ENCODE measurements at places on chromosomes 6 and 20.

GRCh38 chr6:121932076-121932991 is 467.1 kb upstream of the HSF2 start:
- no peak for DNase-seq

- no peak for DNase-seq
Observed at GRCh38 chr6:75282706-75283105, 1.9 kb downstream of the TMEM30A start.

DNA sequence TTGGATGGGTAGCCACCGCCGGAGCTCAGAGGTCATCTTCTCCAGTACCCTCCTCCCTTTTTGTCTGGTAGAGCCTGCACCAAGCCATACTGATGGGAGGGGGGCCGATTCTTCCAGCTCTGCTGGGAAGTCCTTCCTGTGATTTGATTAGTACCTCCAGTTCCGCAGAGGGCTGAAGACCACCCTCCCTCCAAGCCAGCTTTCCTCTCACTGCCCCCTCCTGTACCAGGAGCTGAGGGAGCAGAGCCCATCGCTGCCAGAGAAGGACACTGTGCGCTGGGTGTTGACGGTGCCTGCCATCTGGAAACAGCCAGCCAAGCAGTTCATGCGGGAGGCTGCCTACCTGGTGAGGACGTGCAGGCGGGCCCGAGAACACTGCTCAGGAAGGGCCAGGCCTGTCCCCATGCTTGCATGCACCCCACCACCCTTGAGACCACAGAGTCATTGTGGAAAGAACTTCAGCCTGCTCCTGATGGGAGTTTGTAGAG is 13.2 kb downstream of the HSPA12B start:
- DNase-seq = no peak

- DNase-seq = no peak
Observed at GRCh38 chr20:56788041-56788670, 159.1 kb downstream of the TFAP2C start.

DNA sequence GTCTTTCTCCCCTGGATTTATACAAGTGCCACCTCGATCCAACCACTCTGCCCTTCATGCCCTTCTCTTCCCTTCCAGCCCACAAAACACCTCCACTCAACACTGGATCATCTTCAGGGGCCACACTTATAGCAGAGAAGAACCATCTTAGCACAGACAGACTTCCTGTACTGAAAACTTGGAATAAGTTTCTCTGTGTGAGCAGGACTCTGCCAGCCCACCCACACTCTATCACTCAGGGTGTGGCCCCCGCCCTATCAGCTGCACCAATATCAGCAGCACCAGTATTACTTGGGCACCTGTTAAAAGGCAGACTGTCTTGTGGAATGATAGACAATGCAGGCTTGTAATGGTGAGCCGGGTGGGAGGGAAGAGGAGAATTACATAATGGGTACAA is 86.7 kb downstream of the SCML4 start:
- DNase-seq = no peak

GRCh38 chr20:17963114-17963897 is 5.3 kb downstream of the SNX5 start:
- DNase-seq = no peak

GRCh38 chr6:148747145-148747470 is 278 bp downstream of the UST start:
- peak; percentile 35 for DNase-seq

DNA sequence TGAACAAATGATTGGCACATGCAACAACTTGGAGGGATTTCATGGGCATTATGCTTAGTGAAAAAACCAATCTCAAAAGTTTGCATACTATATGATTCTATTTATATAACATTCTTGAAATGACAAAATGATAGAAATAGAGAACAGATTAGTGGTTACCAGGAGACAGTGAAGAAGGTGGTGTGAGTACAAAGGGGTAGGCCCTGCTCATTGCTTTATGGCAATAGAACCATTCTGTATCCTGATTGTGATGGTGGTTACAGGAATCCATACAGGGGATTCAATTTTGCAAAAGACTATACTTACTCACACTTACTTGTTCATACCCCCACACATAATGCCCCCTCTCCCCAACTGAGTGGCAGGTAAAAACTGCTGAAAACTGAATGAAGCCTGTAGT is 30.2 kb upstream of the LAMA4 start:
- no peak for DNase-seq

DNA sequence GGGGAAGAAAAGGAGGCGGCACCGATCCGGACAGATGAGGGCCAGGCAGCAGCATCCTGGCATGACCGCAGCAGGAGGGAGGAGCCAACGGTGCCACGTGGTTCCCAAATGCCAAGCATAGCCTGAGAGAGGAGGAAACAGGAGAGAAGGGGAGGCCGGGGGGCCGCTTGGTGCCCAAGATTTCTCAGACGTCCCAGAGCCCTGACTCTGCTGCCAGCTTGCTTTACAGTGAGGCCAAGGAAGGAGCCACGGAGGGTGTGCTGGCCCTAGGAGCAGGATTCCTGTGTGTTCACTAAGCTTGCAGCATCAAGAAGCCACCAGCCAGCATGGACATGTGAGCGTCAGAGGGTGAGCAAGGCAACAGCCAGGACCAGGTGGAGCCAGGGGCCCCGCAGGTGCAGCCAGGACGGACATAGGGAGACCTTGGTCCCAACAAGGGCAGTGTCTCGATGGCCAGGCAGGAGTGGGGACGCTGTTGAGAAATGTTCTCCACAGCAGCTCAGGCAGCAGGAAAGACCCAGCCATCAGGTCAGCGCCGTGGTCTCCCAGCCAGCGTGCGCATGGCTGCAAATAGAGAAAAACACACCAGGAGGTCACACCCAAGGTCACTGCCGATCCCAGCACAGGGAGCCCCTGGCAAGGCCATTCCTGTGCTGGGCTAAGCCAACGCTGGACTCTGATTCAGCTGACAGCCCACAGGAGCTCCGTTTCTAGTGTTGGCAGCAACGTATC is 143.7 kb downstream of the DLL1 start:
- peak; percentile 15 for DNase-seq

DNA sequence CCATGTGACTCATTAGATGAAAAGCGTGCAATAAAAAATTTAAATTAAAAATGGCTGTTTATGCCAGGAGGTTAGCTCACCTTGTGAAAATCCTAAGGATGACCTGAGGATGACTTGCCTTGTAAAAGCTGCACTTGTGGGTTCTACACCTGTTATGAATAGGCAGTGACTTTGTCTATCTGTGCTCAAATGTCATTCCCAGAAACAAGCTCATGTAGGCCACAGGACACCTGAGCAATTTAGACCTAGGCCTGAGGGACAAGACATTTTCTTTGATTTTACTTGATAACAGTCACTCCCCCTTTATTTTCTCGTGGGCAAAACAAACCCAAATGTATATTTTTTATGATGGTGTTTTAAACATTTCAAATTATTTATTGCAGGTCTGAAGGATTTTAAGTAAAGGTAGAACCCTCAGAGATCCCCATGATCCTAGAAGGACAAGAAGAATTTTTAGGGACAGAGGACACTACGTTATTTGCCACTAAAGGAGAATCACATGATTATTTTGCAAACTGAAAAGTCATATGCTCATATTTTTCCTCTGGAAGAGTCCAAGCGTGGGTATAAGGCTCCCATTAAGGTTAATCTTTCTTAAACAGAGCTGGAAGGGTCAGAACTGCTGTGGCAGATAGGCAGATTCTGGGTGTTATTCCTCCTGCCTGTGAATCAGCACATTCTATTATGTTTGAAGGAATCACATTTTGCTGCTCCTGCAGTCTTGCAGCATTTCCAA is 277.5 kb upstream of the MAN1A1 start:
- DNase-seq = no peak

DNA sequence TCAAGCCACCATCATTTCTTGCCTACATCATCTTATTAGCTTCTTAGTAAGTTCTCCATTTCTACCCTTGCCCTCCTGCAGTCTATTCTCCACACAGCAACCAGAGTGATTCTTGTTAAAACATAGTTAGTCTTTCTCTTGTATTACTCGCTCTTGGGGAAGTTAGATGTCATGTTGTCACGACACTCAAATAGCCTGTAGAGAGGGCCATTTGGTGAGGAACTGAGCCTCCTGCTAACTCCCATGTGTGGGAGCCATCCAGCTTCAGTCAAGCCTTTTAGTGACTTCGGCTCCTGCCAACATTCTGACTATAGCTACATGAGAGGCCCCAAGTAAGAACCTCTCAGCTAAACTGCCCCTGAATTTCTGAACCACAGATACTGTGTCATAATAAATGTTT is 395.4 kb downstream of the CDC5L start:
- no peak for DNase-seq

DNA sequence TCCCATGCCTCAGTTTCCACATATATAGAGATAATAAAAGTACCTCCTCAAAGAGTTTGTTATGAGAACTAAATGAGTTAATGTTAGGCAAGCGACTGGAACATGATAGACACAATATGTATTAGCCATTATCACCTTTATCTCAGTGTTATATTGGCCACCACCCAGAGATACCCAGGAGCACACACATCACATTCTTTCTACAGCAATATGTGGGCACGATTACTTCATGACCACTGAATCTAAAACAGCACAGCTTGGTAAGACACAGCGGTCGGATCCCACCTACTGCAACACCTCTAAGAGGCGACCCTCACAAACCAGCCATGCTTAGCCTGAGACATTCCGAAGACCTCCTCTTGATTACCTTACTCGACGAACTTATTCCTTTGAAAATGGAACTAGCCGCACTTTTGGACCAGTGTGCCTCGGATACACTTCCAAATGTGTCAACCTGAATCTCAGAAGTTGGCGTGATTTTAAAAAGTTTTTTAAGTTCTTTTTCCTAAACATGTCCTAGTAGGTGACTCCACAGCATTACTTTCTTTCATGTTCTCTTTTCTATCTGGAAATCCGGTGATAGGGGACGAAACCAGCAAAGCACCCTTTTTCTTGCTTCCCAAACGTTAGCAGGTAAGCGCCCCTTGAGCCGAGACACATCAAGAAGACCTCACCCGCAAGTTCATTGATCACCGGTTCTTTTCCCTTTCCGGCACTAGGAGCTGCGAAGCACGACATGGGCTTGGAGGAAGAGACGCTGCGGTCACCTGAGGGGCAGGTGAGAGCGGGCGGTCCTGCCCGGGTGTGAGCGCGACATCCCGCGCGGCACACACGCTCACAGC is 923 bp downstream of the GMDS start:
- DNase-seq = no peak

DNA sequence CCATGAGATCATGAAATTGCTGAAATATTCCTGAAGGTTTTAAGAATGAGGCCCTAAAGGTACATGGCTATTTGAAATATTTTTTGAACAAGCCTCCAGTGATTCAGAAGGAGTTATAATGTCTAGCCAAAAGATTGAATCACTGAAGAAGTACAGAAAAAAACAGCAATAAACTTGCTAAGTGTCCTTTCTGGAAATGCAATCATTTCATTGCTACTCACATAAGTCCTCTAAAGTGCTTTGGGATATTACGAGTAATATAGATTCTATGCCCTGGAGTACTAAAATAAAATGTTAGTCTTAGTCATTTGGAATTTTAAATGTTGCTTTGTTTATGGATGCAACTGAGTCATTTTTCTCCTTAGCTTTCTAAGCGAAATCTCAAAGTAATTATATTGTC is 32.7 kb downstream of the CENPW start:
- no peak for DNase-seq

DNA sequence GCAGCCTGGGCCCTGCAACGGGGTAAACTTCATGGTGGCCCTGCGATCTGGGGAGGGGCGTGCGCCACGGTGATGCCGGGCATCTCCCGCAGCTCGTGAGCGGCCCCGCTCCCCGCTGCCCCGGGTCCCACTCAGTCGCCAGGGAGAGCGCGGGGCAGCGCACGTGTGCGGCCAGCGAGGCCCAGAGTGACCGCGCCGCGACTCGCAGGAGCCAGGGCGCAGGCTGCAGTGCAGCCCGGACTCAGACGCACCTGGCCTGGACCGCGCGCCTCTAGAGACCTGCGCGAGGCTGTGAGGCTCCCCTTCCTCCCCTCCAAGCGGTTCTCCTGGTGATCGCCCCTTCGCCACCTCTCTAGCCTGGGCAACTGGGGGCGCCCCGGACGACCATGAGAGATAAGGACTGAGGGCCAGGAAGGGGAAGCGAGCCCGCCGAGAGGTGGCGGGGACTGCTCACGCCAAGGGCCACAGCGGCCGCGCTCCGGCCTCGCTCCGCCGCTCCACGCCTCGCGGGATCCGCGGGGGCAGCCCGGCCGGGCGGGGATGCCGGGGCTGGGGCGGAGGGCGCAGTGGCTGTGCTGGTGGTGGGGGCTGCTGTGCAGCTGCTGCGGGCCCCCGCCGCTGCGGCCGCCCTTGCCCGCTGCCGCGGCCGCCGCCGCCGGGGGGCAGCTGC is 652 bp downstream of the BMP6 start:
- no peak for DNase-seq

GRCh38 chr6:14875481-14876063 is 370.3 kb upstream of the JARID2 start:
- DNase-seq = no peak

GRCh38 chr6:154928325-154928922 is 66.7 kb upstream of the TIAM2 start:
- DNase-seq = peak; percentile 44

All from activated CD8-positive, alpha-beta memory T cell treated with anti-CD3 and anti-CD28 coated beads, Interleukin-2, amount 50 U/mL, for 4 hours (primary cell).